ENCODE measurements at places on chromosomes 2 and 18. TPM values are rescaled to one million over a fixed set of nuclear protein-coding genes. Genes with fewer than 3 reads are reported as not detected.

ALPP gene
- total RNA-seq = not detected

POMC gene
- 9.1 TPM for total RNA-seq

GPR45 gene
- not detected for total RNA-seq

OSBPL6 gene
- total RNA-seq = 3.4 TPM

SPR gene
- total RNA-seq = 52.4 TPM

All from Right ventricle myocardium inferior (tissue), 1 donor.